ENCODE measurements at places on chromosomes 4 and X.

- DNase-seq, result no peak
Measured at GRCh38 chrX:38864165-38864564, 62.9 kb downstream of the MID1IP1 start.

GRCh38 chr4:89142691-89143669, 31.6 kb downstream of the TIGD2 start:
- no peak for DNase-seq

- no peak for DNase-seq
Measured at GRCh38 chrX:141133272-141133671, 43.7 kb downstream of the LDOC1 start.

DNA sequence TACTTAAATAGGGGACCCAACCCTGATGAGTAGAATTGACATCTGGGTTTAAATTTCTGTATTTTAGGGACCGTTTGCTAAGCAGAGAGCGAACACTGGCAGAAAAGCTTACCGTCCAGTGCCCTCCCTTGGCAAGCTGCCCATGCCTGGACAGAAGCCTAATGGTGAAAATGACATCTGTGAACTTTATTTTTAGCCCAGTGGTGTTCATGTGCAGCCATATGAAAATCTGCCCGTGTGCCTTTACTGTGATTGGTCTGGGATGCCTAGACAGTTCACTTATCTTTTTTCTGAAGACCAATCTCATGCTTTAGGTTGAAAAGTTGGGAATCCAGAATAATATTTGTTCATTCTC, 1.1 kb downstream of the STBD1 start:
- no peak for DNase-seq

DNA sequence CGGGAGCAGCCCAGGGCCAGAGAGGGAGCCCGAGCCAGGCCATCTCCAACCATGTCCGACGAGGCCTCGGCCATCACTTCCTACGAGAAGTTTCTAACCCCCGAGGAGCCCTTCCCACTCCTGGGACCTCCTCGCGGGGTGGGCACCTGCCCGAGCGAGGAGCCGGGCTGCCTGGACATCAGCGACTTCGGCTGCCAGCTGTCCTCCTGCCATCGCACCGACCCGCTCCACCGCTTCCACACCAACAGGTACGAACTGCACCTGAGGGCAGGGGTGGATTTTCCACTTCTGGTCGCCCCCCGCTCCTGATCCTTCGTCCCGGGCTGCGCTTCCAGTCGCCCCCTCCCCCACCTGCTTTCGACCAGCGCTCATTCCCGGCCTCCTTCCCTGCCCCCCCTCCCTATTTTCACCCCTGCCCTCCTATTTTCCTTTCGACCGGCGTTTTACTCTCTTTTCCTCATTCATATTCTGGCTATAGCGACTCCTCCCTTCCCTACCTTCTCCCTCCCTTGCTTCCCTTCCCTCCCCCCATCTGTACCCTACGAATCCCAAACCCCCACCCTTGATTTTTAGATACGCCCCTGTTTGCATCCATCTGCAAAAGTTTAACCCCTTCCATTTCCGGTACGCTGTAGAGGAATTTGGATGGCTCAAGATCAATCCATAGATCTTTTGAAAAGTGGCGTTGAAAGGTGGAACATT, 633 bp downstream of the FAM199X start:
- DNase-seq, result no peak

DNA sequence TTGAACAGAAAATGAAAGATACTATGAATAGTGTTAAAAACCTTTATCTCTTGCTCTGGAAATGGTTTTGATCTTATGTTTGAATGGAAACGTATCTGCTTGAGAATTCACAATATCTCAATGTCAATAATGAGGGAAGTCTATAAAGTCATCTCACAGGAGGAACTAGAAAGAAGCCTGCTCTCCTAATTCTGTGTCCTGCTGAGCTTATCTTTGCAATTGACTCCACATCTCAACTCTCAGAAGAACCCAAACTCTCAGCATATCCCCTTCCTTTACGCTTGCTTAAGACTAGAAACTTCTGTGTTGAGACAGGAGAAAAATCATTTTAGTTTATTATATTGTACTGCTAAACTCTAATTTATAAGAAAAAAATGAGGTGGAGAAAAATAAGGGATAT, 8.3 kb upstream of the PF4V1 start:
- no peak for DNase-seq

- DNase-seq, result no peak
Measured at GRCh38 chr4:169070071-169070894, 60.2 kb upstream of the CBR4 start.

- DNase-seq, result no peak
Measured at GRCh38 chrX:147738265-147738664, 173.5 kb upstream of the FMR1 start.

DNA sequence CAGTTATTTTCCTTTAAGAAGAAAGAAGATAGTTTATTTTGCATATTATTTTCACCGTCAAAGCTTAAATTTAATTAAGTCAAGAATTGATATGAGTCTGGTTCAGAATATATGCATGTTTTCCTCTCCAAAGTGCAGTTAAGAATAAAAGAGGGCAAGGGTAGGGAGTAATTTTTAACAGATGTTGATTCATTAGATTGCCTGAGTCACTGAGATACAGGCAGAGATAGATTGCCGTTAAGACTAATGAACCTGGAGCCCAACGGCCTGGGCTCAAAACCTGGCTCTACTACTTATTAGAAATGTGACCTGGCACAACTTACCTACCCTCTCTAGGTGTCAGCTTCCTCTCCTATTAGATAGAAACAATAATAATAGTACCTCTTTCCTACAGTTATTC, 1037.4 kb upstream of the PABPC4L start:
- no peak for DNase-seq

Data from hematopoietic multipotent progenitor cell treated with erythropoietin and hydrocortisone succinate and interleukin-3 and kit ligand, for 17 days (in vitro differentiated cells).